ENCODE measurements at places on chromosomes 16 and 17.

DNA sequence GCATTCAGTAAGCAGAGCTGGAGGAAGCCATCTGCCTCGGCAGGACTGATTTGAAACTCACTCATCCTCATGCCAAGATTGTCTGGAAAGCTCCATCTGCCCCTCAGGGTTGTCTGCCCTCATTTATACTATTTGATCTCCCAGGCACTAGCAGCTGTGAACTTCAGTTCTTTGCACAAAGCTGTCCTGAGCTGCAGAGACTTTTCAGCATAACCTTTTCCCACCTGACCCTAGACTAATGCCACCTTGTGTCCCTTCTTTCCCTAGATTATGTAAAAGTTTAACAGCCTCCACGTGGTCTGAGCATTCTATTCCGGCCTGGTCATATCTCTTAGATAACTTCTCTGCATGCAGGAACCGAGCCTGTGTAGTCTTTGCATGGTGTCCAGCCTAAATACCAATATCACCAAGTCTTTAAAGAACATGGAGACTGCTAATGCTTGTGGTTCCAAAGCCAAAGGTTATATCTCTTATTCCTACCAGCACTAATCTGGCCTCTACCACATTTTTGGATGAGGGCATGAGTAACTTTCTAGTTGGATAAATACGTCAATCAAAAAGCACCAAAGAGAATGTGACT, 29.1 kb downstream of the STAT5A start:
- no peak for DNase-seq

DNA sequence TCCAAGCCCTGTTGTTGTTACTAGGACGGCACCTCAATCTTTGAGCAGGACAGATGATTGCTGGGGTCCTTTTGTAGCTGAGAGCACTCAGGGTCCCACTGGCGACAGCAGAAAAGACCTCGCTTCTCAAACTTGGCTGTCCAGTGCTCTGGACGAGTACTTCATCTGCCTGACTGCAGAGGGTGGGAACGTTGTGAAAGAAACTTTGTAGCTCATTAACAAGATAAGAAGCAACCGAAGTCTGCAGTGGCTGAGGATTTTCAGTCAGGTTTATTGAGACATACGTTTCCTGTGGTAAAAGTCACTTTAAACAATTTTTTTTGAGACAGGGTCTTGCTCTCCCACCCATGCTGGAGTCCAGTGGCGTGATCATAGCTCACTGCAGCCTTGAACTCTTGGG, 191.7 kb downstream of the PRKCB start:
- DNase-seq, result no peak

DNA sequence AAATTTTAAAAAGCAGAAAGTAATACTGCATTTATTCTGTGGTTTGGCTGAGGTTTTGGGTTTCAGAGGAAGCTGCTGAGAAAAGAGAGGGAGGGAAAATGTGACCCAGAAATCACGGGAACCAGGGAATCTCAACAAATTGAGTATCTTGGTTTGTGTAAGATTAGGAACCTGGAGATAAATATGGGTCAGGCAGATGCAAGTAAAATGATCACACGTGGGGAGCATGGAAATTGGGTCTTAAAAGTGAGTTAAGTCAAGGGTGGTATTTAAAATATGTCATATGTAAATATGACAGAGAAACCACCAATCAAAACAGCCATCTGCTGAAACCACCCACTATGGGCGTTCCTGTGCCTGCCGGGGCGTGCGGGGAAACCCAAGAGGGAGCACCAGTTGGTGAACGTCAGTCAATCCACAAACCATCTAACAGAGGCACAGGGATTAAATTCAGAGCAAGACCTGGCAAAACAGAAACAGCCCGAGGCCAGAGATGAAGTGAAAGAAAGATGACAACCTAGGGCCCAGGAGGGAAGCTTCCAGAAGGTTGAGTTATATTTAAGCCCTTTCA, 33.4 kb downstream of the CDH13 start:
- DNase-seq, result no peak

GRCh38 chr16:89473791-89474414, 16.5 kb downstream of the ANKRD11 start:
- DNase-seq, result peak; percentile 53

DNA sequence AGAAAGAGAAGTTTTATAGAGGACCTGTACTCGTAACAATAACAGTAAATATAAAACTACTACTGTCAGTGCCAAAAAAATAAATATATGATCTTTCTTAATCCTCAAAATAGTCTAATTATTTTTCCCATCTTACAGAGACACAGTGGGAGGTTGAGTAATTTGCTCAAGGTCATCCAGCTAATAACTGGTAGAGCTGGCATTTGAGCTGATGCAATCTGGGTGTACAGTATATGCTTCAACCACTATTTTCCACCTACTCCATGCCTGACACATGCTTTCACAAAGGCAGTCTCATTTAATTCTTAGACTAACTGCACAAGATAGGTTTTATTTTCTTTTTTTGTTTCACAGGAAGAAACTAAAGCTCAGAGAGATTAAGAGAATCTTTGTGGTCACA, 33.6 kb downstream of the PIGL start:
- no peak for DNase-seq

DNA sequence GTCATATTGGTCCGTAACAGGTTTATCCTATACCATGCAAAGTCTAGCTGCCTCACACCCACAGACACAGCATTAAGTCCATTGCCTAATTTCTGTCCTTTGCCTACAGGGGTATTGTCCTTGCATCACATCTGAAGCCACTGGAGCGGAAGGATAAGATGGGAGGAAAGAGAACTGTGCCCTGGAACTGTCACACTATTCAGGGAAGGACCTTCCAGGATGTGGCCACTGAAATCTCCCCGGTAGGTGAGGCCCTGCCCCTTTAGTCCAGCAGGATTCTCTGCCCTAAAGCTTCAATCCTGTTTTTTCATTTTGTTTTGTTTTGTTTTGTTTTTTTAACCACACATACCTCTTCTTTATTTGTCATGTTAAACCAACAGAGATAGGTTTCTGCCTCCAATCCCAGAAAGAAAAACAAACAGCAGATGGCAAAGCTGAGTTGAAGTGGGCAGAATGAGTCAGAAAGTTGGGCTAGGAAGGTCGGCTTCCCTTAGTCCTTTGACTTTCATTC, 2.2 kb upstream of the EFTUD2 start:
- peak; percentile 86 for DNase-seq

GRCh38 chr16:84844559-84845495, 25.0 kb downstream of the CRISPLD2 start:
- no peak for DNase-seq

DNA sequence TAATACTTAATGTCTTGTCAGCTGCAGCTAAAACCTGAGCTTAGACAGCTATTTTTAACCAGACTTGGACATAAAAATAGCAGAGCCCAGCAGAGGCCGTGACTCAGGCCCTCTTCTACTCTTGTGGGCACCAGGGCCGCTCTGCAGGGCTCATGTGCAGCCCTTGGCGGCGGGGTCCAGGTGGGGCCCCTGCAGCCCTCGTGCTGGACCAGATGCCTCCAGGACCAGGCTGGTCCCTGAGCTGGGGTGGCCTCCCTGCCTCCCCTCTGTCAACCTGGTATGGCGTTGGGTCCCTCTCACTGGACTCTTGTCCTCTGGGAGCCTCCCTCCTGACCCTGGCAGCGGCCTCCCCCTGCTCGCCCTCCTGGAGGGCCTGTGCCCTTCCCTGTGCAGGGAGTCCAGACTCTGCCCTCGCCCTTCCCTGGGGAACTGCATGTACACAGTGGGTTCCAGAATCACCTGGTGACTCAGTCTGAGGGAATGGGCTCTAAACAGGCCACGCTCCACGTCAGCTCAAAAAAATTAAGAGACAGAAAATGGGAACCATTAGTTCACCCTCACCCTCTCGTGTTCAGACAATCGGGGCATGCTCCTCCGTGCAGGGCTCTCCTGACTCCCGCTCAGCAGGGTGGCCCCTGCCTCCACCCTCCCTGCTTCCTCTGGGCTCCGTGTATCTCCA, 9.7 kb downstream of the CDK5R1 start:
- peak; percentile 84 for DNase-seq

DNA sequence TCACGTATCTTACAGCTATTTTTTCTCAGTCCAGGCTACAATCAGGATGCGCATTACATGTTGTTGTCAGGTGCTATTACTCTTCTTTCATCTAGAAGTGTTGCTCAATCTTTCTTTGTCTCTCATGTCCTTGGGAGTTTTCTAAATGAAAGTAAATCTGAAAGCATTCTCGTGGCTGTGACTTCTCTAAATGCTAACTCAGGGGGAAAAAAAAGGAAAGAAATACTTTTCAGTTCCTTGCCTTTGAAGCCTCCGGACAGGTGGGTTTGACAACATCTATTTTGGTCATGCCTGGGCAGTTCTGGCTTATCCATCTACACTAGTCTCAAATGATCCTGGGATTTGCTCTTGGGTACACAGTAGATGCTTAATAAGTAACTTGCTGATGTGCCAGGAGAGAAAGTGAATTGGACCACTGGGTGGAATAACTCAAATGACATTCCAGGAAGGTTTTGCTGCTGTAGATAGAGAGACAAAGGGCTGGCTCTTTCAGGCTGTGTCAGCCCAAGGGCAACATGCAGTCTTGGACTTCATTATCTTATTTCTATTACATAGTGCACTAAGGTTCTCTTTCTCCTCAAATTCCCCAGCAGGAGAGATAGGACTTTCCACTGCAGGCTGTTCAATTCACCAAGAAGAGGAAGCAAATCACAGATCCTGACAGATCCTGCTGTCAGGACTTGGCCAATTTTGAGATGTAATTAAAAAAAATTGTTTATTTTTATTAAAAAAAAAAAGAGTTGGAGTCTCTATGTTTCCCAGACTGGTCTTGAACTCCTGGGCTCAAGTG, 63.6 kb upstream of the NFAT5 start:
- no peak for DNase-seq

DNA sequence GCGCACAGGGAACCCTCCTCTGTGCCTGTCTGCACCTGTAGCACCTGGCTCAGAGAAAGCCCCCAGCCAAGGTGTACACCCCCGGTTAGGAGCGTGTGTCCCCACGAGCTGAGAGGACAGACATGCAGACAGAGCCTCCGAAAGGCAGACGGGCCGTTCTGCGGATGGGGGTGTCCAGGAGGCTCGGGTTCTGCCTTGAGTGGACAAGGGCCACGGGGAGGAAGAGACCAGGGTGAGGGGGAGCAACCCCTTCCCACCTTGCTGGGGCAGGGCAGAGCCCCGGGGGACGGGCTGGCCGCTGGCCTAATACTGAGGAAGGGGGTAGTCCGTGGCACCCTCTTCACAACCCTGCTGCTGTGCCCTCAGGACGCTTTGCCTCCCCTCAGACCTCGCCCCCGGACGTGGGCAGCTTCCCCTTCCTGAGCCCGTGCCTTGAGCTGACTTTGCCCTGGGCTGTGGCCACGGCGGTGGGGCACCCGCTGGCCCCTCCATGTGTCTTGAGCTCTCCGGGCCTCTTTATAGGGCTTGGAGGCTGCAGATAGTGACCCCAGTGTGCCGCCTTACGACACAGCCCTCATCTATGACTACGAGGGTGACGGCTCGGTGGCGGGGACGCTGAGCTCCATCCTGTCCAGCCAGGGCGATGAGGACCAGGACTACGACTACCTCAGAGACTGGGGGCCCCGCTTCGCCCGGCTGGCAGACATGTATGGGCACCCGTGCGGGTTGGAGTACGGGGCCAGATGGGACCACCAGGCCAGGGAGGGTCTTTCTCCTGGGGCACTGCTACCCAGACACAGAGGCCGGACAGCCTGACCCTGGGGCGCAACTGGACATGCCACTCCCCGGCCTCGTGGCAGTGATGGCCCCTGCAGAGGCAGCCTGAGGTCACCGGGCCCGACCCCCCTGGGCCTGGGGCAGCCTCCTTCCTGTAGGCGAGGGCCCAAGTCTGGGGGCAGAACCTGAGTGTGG, 5.7 kb downstream of the SLC22A31 start:
- no peak for DNase-seq

GRCh38 chr17:75013092-75013559, 656 bp downstream of the MRPL58 start:
- DNase-seq, result no peak

GRCh38 chr17:78224231-78225087, 7.0 kb upstream of the TMEM235 start:
- DNase-seq, result no peak

GRCh38 chr16:66486773-66487579, 59.9 kb downstream of the BEAN1 start:
- peak; percentile 48 for DNase-seq

GRCh38 chr17:59409336-59410048, 78.0 kb downstream of the YPEL2 start:
- DNase-seq, result no peak
